ENCODE measurements at places on chromosomes 6 and 20.
A peak's percentile ranks its signal among the peaks of the same experiment; 100 is the strongest.

DNA sequence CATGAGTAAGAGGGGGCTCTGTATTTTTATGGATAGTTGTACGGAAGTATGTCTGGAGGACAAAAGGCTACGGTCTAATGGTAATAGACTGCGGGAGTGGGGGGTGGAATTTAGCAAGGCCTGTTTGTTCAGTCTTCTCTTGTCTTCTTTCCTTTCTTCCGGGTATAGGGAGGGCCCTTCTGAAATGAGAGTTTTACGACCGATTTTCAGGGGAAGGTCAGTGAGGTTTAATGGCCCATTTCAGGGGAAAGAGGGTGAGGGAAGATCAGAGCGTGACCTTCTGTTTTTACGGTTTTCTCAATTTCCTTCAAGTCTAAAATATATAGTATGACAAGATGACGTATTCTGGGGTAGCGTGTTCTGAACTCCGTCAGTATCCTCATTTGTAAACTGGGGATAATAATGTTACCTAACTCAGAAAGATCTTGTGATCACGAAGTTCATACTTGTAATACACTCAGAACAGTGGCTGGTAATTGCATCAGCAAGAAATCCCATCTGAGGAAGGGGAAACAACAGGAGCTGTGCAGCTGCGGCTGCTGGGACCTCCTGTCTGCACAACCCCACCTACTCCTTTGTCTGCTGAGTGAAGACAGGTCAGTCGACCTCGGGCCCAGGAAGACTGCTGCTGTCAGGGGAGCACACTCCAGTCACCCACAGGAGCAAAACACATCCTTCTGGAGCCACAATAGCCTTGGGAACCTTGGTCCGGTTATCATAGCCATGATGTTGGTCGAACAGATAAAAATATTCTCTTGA lies 90.4 kb downstream of the MAP3K7 start:
- no peak for DNase-seq

GRCh38 chr6:11128608-11129007 lies 17.1 kb upstream of the ERVFRD-1 start:
- no peak for DNase-seq

DNA sequence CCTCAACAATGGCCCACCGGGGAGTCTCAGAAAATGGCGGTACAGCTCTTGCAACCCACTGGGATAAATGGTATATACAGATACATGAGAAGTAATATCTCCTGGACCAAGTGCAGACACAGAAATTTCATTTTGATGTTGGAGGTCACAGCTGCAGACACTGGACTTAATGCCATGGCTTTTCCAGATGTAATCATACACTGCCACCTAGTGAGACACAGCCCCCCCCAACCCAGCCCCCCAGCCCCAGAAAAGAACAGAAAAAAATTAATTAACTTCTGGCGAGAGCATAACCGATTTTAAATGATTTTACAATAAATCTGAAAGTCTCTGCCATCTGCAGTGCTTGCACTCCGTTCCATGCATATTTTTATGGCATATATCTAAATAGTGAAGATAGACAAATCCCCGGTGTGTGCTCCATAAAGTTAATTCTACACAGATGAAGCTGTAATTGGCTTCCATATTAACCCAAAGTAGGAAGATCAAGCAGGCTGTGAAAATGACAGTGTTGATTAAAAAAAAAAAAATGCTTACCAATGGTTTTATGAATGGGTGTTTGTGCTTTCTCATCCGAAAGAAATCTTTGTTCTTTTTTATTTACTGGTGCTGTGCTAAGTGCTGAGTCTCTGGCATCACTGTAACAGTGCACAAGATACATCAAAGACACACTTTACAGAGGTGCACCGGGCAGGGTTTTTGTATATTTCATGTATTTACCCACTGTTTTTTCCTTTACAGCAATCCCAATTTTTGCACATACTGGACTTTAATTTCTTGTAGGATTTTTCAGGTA lies 804.1 kb downstream of the TFAP2A start:
- no peak for DNase-seq

DNA sequence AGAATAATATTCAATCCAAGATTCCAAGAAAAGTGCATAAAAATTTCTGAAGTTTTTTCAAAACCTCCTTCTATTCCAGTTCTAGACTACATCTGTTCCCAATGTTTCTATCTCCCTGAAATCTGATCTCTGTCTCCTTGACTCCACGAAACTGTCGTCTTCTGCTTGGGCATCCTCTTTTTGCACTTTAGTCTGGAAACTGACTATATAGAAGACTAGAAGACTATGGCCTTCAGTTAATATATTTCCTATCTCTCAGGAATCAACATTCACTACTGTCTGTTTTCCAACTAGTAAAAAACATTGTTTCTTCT lies 745.4 kb upstream of the ADGRB3 start:
- DNase-seq, result no peak

DNA sequence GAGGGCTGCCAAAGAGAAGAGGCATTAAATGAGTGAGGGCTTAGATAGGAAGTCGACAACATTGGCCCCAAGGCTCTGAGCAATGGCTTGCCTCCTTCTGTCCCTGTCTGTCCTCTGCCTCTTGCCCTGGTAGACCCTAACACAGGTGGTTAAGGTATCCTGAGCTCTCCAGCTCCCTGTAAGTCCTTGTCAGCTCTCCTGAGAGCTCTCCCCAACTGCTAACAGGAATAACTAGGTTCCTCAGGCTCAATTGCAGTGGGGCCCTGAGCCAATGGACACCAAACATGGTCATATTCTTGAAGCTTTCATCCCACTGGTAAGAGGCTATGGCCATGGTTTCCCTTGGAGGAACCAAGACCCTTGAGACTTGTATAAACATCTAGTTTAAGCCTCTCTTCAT lies 5.0 kb upstream of the CPNE1 start:
- no peak for DNase-seq

GRCh38 chr6:15033850-15034203 lies 212.0 kb upstream of the JARID2 start:
- no peak for DNase-seq

- no peak for DNase-seq
Observed at GRCh38 chr6:72504406-72504805, 117.5 kb upstream of the KCNQ5 start.

DNA sequence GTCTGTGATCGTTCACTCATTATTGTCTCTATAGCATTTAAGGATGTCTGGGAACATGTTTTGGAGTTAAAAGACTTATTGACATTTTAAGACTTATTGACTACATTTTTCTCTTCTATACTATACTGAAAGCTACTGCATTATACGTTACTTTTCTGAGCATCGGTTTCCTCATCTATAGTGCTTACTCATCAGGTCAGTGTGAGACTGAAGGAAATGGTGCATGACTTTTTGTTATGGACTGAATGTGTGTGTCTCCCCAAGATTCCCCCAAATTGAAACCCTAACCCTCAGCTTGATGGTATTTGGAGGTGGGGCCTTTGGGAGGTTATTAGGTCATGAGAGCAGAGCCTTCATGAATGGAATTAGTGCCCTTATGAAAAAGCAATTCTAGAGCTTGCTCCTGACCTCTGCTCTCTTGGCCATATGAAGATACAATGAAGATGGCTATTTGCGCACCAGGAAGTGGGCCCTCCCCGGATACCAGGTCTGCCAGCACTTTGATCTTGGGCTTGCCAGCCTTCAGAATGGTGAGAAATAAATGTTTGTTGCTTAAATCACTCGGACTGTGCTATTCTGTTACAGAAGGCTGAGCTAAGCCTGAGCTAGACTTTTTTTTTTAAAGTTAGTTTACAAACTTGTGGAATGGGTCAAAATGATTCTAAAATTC lies 243.7 kb upstream of the RREB1 start:
- DNase-seq, result no peak

GRCh38 chr6:68958327-68958726 lies 323.2 kb downstream of the ADGRB3 start:
- DNase-seq, result no peak

DNA sequence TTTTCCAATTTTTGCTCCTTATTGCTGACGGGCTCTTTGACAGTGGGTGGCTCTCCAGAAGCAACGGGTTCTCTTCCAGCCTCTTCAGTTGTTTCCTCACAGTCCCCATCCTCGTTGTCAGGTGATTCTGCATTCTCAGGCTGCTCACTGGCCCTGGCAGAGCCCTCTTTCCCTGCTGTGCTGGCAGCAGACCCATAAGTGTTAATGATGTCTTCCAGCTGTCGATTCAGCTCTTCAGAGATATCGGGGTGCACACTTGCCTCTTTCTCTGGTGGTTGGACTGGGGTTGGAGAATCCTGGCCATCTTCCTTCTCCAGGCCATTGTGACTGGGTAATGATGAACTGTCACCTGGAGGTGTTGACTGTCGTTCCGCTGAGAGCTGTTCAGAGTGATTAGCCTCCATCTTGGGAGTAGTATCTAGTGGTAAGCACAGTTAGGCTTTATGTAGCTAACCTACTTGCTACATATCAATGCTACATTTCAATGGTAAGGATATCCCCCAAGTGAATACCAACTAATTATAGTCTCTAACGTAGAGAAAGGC lies 3.2 kb downstream of the TXLNB start:
- no peak for DNase-seq

GRCh38 chr6:87027021-87027420 lies 67.9 kb downstream of the CGA start:
- no peak for DNase-seq

DNA sequence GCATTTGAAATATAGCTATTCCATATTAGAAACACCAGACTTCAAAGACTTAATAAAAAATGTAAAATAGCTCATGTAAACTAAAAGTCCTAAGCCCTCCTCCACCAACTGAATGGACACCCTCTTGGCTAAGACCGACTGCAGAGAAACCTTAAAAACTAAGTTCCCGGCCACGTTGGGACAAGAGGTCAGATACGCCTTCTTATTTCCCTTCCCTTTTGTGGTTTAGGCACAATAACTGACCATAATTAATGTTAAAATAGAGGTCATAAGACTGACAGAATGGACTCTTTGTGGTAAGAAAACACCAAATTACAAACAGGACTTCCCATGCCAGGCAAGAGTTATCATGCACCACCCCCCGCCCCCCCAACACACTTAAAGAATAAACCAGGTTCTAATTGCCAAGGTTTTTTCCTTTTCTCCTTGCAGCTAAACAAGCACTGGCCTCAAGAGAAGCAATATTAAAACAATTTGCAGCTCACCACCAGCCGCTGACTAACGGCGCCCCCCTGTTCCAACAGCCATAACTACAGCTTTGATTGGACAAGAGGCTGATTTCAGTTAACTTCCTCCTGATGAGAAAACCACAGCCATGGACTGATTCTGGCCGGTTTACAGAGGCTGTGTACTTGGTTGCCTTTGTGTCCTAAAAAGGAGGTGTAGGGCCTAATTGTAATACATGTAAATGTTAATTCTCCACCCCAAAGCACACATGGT lies 10.7 kb upstream of the LAMP5 start:
- no peak for DNase-seq

- peak; percentile 45 for DNase-seq
Observed at GRCh38 chr20:34528921-34529297, 12.7 kb downstream of the DYNLRB1 start.

GRCh38 chr6:170206317-170206621 lies 84.6 kb downstream of the DLL1 start:
- no peak for DNase-seq

DNA sequence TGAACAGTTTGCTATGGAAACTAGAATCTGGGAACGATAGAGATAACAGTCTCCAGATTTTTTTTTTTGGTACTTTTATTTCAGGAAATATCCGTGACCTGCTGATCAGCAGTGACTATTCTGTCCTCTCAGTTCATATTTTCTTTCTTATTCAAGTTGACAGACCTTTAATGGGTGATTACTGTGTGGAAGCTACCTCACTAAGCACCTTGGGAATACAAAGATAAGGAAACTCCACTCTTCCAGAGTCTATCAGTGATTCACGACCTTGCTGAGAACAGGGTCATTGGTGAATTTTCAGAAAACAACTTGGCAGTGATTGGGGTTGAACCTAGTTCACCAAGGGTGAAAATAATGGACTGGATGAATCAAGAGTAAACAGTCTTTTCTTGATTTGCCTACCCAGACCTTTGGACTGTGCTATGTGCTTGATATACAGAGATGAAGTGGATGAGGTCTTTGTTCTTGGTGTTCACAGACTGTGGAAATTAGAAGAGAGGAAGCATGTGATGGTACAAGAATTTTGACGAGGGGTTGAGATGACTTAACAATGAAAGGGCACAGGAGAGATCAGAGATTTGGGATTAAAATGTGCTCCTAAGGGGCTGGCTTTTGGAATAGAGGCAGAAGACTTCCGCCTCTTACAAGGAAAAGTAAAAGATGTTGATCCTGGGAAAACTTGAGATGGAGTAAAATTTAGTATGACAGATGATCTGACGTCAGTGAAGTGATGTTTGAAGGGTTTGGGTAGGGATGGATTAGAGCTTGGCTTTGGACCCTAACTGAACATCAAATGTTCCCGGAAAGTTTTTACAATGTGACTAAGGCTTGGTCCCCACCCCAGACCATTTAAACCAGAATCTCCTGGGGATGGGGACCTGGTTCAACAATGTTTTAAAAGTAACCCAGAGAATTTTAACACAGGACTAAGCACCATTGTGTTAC lies 1.2 kb downstream of the KAT14 start:
- peak; percentile 7 for DNase-seq

- DNase-seq, result peak; percentile 13
Observed at GRCh38 chr6:37321101-37321500, 32.7 kb upstream of the RNF8 start.

Data from amniotic epithelial cell (primary cell).